ENCODE measurements at places on chromosomes 6 and 20.

DNA sequence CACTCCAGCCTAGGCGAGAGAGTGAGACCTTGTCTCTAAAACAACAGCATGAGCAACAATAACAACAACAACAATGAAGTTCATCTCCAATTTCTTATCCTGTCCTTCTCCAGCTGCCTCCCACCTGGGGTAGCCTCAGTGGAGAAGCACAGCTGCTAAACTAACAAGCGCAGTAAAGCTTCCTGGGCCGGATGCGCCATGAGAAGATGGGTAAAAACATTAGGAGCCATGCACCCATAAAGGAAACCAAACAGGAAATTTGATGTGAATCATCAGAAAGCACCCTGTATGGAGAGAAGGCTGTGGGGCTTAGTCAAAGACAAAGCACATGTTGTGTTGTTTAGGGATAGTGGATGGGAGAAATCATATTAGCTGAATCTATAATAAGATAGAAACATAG lies 61.1 kb upstream of the CCN6 start:
- DNase-seq = no peak

DNA sequence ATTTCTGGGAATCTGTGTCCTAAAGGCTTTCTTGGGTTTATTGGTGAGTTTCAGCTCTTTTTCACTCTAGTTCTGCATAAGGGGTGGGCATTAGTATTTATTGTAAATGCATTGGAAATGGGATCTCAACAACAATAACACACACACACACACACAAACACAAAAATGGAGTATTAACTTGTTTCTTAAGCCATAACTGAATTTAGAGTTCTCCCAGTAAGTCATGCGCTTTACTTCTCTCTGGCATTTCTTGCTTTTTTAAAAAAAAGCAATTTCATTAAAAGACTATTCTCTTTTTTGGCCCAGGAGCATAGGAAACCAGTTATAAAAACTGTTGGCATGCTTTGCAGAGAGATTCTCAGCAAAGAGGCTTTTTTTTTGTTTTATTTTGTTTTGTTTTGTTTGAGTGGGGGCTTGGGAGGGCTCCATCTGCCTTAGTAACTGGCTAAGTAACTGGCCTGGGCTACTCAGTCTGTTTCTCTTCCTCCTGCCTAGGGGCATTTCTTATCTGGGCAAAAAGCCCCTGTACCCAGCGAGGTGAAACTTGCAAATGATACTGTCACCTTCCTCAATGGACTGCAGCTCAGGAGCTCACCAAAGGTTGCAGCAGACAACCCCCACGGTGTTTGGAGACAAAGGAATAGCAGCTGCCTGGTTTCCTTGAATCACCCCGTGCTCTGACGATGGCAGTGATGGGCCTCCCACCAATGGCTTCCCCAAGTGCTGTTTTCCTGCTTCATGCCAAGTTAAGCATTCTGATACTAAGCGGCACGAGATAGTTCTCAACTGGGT lies 128.5 kb downstream of the BCAS1 start:
- DNase-seq = no peak

GRCh38 chr6:105900125-105900937 lies 185.8 kb upstream of the PRDM1 start:
- peak; percentile 32 for DNase-seq

- no peak for DNase-seq
Measured at GRCh38 chr6:48222241-48222640, 111.2 kb upstream of the PTCHD4 start.

GRCh38 chr6:166775923-166776220 lies 148.8 kb upstream of the RPS6KA2 start:
- peak; percentile 49 for DNase-seq

- DNase-seq = no peak
Measured at GRCh38 chr20:61682996-61683681, 382.5 kb downstream of the TAF4 start.

DNA sequence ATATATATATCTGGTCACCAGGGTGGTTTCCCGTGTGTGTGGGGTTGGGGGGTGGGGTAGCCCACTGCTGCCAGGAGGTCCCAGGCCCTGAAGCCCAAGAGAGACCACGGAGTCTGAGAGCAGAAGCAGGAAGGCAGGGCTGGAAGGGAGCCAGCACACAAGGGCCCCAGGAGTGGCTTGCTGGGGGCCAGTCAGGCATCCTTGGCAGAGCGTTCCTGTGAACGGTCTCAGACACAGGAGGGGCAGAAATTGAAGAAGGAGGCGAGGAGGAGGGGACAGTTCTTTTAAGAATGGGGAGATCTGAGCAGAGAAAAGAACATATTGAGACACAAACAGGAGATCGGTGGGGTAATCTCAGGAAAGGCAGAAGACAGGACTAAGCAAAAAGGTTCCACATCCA lies 1.9 kb upstream of the EBF4 start:
- no peak for DNase-seq

DNA sequence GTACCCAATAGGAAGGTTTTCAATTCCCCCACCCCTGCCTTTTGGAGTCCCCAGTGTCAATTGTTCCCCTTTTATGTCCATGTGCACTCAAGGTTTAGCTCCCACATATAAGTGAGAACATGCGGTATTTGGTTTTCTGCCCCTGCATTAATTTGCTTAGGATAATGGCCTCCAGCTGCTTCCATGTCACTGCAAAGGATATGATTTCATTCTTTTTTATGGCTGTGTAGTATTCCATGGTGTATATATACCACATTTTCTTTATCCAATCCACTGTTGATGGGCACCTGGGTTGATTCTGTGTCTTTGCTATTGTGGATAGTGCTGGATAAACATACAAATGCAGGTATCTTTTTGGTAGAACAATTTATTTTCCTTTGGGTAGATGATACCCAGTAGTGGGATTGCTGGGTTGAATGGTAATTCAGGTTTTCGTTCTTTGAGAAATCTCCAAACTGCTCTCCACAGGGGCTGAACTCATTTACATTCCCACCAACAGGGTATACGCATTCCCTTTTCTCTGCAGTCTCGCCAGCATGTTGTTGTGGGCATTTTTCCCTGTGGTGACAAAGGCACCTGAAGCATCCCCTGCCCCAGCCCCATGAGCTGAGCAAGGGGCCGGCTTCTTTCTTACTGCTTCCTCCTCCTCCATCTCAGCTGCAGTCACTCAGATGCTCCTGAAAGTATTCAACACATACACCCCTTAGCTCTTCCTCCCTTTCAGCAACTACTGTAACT lies 66.7 kb downstream of the ELOVL2 start:
- no peak for DNase-seq

- no peak for DNase-seq
Measured at GRCh38 chr20:48785256-48785655, 42.5 kb downstream of the PREX1 start.

- no peak for DNase-seq
Measured at GRCh38 chr20:51037532-51038115, 14.7 kb upstream of the KCNG1 start.

- DNase-seq = no peak
Measured at GRCh38 chr20:21353236-21353635, 44.1 kb downstream of the NKX2-4 start.

DNA sequence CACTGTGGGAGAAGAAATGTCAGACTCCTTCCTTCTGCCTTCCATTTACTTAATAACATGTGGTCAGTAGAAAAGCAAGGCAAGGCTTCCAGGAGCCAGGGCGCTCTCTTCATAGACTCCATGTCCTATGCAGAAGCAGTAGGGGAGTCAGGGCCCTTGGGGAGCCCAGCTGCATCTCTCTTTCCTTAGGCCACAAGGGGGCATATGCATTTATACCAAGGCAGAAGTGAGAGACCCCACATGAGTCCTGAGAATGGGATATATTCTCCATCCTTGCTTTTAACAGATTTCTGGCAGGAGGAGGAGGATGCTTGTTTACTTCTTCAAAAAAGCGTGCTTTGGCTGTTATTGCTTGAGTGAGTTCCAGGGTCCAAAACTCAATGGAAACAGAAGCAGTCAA lies 198.5 kb downstream of the HIVEP2 start:
- DNase-seq = peak; percentile 46

Measured in hematopoietic multipotent progenitor cell treated with erythropoietin and hydrocortisone succinate and interleukin-3 and kit ligand, for 8 days (in vitro differentiated cells).